ENCODE measurements at places on chromosomes 7 and 10.

GRCh38 chr10:62437696-62438095 is 63.5 kb downstream of the ZNF365 start:
- peak; percentile 70 for DNase-seq

DNA sequence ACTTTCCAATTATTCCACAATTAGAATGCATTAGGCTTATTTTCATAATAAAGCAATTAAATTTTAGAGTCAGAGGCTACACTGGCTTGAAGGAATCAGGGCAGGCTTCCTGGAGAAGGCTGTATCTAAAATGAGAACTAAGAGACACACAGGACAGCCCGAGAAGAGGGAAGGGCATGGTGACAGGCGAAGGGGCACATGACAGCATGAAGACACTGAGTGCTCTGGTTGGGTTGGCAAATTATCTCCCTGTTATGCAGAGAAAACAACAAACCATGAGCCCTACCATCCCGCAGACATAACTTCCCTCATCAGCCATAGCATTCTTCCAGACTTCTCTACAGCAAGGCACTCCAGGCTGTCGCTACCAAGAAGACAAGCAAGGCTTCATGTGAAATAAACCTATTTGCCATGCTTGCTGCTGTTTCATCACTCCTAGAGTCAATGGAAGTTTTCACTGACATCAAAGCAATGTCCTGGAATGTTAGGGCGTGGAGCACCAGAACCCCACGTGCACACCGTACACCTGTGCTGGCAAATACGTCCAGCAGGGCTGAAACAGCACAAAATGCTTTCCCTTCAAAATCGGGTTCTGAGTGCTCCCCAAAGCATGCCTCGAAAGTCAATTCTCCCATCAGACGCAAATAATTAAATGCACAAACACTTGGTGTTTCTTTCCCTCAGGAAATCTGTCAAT is 21.3 kb downstream of the VOPP1 start:
- DNase-seq, result no peak

DNA sequence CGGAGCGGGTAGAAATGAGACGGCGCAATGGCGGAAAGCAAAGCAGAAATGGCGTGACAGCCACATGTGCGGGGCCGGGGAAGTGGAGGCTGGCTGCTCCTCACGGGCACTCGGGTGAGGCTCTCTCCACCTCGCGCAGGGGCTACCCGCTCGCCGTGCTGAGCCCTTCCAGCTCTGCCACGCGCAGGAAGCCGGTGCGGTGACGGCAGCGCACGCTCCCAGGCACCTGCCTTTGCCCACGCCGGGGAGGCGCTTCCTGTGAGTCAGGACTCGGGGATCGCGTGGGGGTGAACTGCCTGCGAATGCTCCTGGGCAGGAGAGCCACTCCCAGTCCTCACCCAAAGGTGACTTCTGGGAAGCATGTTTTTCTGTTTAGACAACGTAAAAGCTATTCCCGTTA is 431.2 kb downstream of the GLRX3 start:
- DNase-seq, result no peak

GRCh38 chr7:64946772-64947171 is 43.7 kb downstream of the ZNF273 start:
- peak; percentile 34 for DNase-seq

DNA sequence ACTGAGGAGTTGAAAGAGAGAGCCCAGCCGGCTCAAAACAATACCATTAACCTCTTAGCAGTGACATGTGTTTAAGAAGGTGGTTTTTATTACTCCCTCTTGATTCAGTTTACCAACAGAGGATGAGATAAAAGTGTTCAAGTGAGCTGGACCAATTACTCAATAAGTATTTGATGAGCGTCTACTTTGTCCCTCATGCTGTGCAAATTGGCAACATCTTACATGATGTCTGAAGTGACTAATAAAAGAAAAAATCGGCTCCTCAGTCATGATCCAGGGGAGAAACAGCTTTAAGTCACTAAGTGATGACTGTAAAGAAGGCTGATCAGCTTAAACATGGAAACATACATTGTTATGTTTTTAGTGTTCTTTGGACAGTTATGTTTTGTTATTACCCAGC is 7.8 kb downstream of the WNT16 start:
- DNase-seq, result no peak

DNA sequence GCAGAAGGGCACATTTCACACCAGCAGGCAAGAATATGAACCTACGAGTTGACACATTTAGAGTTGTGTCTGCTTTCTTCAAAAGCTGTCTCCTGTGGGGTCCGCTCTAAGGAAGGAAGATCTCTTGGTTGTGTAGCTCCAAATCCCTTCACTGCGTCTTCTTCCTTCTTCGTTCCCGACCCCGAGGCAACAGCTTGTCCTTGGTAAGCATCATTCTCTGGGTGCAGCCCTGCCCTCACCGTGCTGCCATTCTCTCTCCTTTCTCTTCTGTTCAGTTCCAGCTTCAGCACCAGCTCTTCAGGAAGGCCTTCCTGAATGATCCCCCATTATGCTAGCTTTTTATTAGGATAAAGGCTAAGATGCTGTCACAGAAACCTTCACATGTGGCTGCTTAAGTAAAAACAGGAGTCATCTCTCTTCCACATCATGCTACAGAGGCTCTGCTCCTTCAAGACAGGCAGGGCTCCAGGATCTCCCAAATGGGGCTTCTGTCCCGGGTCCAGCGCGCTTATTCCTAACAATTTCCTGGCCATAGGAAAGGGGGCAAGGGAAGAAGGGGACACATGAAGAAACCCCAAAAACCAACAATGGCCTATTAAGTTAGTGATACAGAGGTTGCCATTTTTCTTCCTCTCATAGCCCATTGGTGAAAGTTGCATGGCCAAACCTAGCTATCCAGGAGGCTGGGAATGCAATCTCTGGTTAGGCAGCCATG is 52.2 kb upstream of the SHH start:
- no peak for DNase-seq

DNA sequence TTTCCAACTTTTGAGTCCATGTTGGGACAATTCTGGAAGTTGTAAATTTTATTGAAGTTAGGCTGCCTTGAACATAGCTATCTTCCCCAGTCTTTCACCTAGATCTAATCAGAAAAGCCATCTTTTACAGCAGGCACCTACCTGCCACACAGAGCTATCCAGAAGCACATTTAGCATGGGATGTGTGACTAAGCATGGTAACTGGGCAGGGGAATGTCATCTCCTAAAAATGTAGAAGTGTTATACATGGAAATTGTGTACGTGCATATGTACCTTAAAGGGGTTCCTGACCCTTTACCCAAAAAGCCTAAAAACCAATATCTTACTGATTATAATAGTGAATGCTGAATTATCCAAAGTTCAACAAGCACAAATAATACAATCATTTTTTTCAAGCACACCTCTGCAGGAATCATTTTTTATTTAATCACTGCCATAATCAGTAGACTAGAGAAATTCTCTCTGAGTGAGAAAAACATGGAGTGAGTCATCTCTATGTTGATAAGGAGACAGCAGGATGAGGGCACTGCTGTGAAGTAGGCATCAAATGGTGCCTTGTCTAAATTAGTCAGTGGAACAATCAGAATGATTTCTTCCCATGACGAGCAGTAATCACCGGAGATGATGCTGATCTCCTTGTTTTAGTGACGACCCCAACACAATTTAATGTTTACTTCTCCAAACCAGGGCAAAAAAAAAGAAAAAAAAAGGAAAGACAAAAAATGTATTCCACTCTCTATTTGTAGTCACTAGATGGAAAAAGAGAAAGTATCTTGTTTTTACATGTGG is 75.9 kb downstream of the SORBS1 start:
- DNase-seq, result no peak

GRCh38 chr10:82980321-82980720 is 1105.3 kb downstream of the NRG3 start:
- DNase-seq, result no peak

- DNase-seq, result no peak
These were observed 85.1 kb downstream of the TRIM24 start for GRCh38 chr7:138545123-138545522.

- peak; percentile 95 for DNase-seq
These were observed 13.9 kb downstream of the NAPEPLD start for GRCh38 chr7:103134836-103135554.

DNA sequence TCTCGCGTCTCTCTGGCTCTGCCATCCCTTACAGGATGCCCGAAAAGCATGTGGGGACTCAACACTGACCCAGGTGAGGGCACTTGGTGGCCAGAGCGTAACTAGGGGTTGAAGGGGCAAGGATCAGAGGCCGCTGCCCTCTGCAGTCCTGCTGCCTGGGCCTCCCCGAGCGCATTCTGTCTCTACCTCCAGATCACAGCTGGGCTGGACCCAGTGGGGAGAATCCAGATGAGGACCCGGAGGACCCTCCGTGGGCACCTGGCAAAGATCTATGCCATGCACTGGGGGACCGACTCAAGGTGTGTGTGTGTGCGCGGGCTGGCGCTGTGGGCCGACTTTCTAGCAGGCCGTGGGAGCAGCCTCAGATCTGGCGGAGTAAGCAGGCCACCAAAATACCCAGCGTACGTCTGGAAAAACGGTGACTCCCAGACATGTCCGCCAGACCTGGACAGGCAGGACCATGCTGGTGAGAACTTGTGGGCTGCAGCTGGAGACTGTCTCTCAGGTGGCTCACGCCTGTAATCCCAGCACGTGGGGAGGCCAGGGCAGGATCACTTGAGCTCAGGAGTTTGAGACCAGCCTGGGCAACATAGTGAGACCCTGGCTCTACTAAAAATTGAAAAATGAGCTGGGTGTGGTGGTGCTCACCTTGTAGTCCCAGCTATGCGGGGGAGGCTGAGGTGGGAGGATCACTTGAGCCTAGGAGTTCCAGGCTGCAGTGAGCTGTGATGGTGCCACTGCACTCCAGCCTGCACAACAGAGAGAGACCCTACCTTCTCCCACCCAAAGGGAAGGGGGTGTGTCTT is 3.2 kb downstream of the GNB2 start:
- DNase-seq, result no peak

GRCh38 chr10:124231168-124232155 is 138.1 kb upstream of the CHST15 start:
- no peak for DNase-seq

- no peak for DNase-seq
These were observed 367.3 kb downstream of the CXCL12 start for GRCh38 chr10:44017483-44018145.

DNA sequence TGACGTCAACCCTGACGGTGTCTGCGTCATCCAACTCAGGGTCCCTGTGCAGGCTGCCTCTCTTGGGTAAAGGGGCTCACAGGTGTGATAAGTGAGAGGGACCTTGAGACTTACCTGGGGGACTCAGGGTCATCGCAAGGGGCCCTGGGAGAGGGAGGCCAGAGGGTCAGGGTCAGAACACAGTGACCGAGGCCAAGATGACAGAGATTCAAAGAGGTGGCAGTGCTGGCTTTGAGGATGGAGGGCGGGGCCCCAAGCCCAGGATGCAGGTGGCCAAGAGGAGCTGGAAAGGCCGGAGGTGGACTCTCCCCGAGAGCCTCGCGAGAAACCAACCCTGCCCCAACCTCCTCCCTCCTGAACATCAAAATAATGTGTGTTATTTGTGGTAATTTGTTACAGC is 165.2 kb upstream of the PPP2R2D start:
- DNase-seq, result no peak

- no peak for DNase-seq
These were observed 65.5 kb upstream of the SH2B2 start for GRCh38 chr7:102220960-102221800.

GRCh38 chr7:6232534-6232933 is 39.9 kb downstream of the CYTH3 start:
- DNase-seq, result no peak

DNA sequence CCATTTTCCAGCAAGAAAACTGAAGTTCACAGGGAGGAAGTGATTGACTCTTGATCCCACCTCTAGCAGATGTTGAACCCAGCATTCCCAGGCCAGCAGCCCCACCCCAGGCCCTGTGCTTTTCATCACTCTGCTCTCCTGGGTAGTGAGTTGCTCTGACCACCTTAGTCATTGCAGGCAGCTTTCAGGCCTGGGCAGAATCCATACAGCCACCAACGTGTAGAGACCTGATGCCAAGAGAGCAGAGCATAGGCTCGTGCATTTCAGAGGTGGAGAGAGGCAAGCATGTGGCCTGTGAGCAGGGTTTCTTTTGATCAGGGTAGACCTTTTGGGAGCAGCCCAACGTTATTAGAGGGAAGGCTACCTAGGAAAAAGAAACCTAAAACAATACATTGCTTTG is 334.6 kb downstream of the PTEN start:
- no peak for DNase-seq

DNA sequence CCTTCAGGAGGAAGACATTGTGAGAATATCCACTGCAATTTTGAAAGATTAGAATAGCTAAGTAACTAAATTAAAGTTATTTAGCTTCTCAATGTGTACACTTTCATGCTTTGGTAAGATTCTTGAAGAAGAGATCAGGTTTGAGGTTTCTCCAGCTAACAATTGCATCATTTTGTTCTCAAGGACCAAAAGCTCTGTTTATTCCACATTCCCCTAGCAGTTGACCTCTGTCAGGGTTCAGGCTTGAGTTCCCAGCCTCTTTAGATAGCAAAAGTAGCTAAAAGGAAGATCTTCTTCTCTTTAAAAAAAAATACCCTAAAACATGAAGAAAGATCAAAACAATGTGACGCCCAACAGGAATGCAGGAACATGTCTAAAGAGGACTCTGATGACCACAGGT is 179.4 kb upstream of the IGFBP3 start:
- DNase-seq, result no peak

GRCh38 chr10:31952066-31952465 is 23.4 kb upstream of the ARHGAP12 start:
- DNase-seq, result peak; percentile 44

DNA sequence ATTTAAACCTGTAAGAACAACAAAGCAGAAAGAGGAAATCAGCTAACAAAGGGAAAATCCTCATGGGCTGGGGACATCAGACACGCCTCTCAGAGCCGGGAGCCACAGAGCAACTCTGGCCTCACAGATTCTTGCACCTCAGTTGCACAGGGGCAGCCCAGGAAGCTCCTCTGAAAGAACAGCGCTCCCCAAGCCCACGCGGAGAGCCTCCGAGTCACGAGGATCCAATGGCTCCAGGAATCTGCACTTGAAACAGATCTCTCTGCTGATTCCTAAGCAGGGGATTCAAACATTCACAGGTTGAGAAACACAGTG is 213.2 kb upstream of the MGMT start:
- DNase-seq, result no peak

Measured in SK-MEL-5 (cell line).